GM12892 (cell line): ENCODE measurements at places on chromosomes 6 and 20.

- peak; percentile 61 for DNase-seq
These were observed 20.9 kb upstream of the GATA5 start for GRCh38 chr20:62496568-62497218.

DNA sequence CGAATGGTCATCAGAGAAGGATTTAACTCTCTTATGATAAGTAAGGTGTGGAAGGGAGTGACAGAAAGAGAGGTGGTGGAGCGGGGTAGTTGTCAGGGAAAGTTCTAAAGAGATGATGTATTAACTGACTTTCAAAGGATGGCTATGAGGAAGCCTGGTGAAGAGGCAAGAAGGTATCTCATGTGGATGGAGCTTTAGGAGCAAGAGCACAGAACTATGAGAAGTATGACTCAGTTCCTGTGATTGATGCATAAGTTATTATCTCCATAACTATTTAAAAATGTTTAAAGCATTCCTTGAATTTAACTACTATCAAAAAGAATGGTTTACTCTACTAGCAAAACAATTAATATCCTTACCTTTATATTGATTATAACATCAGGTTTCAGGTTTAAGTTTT lies 28.8 kb downstream of the AK9 start:
- no peak for DNase-seq

DNA sequence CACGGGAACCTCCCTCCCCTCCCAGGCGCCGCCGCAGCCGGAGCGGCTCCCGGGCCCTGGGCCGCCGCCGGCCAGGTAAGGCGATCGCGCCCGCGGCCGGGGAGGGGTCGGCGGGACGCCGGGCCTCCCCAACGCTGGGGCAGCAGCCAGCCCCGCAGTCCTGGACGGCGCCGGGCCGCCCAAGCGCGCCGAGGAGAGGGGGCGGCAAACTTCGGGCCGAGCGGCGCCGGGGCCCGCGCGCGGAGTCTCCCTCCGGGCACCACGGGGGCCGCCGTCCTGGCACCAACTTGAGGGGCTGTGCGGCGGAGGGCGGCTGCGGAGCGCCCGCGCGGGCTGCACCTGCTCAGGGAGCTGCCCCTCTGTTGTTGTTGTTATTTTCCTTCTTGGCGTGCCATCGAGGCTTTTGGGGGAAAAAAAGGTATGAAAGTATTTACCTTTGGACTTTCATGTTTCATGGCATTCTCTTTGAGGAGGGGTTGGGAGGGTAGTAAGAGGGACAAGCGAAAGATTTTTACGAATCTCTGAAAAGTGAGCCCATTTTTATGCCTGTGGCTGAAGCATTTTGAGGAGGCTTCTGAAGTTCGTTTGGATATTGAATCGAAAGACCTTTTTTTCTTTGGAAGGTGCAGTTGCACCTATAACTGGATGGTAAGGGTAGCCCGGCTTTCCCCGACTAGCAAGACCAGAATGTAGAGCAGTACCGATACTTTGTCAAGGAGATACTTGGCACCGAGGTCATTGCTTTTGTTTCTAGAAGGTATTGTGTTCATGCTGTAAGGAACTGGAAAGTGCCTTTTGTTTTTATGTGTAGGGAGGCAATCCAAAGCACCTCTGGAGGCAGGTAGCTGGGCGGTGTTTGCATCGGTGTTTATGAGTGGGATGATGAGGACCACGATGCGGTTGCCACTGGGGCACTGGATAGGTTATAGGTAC lies at the start of gene RNF182:
Gene RNF182, plus strand, starts transcription at position 4 of the 933 bp plus-strand sequence. CDS start 52,168 bp downstream, outside the sequence.
- DNase-seq, result peak; percentile 65

GRCh38 chr6:93817937-93818336 lies 398.6 kb upstream of the EPHA7 start:
- DNase-seq, result no peak

- DNase-seq, result peak; percentile 41
These were observed 46.0 kb upstream of the PTPN1 start for GRCh38 chr20:50464026-50464724.

DNA sequence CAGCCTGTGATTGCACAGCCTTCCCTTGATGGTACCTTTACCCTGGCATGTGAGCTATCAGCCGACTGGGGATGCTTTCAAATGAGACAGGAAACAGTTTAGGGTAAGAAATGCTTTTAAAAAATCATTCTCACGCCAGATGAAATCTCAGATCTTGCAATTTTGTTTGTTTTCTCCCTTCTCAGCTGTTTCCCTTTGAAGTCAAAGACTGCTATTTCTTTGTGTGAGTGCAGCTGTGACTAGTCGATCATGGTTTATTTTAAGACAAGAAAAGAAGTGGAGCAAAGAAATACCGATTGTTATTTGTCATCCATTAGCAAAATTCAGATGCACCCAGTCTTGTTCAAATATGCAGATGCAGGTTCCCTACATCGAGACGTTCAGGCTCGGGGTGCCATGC lies 489.7 kb downstream of the QKI start:
- DNase-seq, result no peak

- DNase-seq, result no peak
These were observed 4.4 kb downstream of the MOCS1 start for GRCh38 chr6:39929733-39930461.

- no peak for DNase-seq
These were observed 280.4 kb downstream of the ALDH8A1 start for GRCh38 chr6:134669485-134669884.

DNA sequence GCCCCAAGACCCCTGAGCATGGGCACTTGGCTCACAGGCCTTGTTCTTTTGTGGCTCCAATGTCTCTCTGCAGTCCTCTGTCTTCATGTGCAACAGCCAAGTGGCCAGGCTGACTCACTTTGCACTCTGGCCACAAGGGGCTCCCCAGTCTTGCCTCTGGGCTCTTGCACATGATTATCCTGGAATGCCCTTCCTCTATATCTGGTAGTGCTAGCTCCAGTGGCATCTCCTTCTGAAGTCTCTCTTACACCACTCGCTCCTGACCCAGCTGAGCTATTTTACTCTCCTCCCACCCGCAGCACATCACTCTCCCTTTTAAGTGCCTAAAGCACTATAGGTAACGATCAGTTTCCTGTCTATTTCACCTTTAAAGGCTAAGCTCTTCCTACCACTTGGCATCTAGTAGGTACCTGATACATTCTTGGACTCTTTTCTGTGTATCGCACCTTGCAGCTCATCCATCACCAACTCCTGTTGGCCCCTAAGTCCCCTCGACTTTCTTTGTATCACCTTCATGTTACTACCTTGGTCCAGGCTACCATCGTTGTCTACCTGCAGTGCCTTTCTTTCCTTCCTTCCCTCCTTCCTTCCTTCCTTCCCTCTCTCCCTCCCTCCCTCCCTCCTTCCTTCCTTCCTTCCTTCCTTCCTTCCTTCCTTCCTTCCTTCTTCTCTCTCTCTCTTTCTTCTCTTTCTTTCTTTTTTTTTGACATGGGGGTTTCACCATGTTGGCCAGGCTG lies 211.9 kb upstream of the RNF24 start:
- no peak for DNase-seq

GRCh38 chr20:51541189-51542032 lies 1.1 kb downstream of the NFATC2 start:
- DNase-seq, result no peak

- DNase-seq, result no peak
These were observed 145.7 kb upstream of the MAN1A1 start for GRCh38 chr6:119495230-119495683.

- DNase-seq, result peak; percentile 2
These were observed 100.8 kb downstream of the MOXD1 start for GRCh38 chr6:132300323-132300949.

GRCh38 chr6:44642870-44643522 lies 255.5 kb downstream of the CDC5L start:
- no peak for DNase-seq

- no peak for DNase-seq
These were observed 5.6 kb upstream of the GJB7 start for GRCh38 chr6:87334683-87335082.

DNA sequence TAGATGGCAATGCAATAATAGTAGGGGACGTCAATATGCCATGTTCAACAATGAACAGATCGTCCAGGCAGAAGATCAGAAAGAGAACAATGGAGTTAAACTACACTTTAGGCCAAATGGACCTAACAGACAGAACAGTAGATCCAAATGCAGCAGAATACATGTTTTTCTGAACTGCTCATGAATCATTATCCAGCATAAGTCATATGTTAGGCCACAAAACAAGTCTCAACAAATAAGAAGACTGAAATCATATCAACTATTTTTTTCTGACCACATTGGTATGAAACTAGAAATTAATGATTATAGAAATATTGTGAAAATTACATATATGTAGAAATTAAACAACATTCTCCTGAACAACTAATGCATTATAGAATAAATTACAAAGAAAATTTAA lies 10.2 kb upstream of the DEFB125 start:
- DNase-seq, result no peak

DNA sequence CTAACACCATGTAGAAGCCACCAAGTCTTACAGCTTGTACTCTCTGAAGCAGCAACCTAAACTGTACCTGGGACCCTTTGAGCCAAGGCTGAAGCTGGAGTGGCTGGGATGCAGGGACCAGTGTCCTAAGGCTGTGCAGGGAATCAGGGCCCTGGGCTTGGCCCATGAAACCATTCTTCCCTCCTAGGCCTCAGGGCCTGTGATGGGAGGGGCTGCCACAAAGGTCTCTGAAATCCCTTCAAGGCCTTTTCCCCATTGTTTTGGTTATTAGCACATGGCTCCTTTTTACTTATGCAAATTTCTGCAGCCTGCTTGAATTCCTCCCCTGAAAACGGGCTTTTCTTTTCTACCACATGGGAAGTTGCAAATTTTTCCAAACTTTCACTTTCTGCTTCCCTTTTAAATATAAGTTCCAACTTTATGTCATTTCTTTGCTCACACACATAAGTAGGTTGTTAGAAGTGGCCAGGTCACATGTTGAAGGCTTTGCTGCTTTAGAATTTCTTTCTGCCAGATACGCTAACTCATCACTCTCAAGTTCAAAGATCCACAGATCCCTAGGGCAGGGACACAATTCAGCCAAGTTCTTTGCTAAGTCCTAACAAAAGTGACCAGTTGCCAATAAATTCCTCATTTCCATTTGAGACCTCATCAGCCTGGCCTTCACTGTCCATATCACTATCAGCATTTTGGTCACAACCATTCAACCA lies 28.2 kb upstream of the ATXN1 start:
- no peak for DNase-seq

DNA sequence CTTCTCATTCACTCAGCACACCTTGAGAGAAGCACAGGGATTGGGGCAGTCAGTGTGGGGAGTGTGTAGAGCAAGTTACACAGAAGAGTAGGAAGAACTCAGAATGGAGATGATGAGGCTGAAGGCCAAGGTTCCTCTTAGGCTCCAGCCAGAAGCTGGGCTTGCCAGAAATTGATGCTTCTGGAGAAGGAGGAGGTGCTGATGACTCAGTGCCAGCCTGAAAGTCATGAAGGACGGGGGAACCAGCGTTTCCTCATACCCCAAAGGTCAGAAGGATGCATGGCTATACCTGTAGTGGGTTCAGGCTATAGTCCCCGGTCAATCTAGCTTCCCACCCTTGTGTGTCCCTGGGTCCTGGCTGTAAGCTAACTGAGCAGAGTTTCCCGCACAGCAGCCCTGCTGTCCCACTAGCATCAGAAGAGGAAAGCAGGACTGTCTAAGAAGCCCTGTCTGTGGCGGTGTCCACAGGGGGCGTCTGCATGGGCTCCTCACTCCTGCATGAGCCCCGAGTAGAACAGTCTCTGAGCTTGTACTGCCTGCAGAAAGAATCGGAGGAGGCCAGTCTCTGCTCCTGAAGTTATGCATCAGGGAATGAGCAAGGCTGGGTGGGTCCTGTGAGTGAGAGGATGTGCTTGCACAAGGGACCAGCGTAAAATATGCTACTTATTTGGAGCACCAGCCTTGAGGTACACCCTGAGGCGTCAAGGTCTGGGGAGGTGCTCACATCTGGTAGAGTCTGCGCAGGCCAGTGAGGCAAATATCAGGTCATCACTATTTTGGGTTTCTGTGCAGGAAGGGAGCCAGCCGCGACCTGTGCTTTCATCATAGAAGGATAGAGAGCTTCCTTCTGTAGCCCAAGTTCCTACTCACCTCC lies 148.5 kb downstream of the MRPL14 start:
- no peak for DNase-seq

GRCh38 chr6:118335325-118335816 lies 212.7 kb upstream of the PLN start:
- DNase-seq, result no peak

GRCh38 chr6:131923356-131923755 lies 27.8 kb downstream of the CCN2 start:
- DNase-seq, result no peak

- no peak for DNase-seq
These were observed 6.6 kb downstream of the HTR1B start for GRCh38 chr6:77456531-77457248.

- DNase-seq, result no peak
These were observed 42.7 kb downstream of the IRAK1BP1 start for GRCh38 chr6:78910010-78910409.

- peak; percentile 13 for DNase-seq
These were observed 594 bp downstream of the ARFGEF3 start for GRCh38 chr6:138162111-138162954.

GRCh38 chr6:16063580-16063979 lies 65.3 kb upstream of the MYLIP start:
- no peak for DNase-seq

GRCh38 chr6:122903266-122903915 lies 92.6 kb upstream of the CLVS2 start:
- no peak for DNase-seq

- no peak for DNase-seq
These were observed 111.8 kb downstream of the PERP start for GRCh38 chr6:137995371-137995770.

GRCh38 chr6:53532942-53533341 lies 12.0 kb downstream of the GCLC start:
- no peak for DNase-seq

GRCh38 chr6:20220359-20220758 lies 8.1 kb upstream of the MBOAT1 start:
- no peak for DNase-seq

DNA sequence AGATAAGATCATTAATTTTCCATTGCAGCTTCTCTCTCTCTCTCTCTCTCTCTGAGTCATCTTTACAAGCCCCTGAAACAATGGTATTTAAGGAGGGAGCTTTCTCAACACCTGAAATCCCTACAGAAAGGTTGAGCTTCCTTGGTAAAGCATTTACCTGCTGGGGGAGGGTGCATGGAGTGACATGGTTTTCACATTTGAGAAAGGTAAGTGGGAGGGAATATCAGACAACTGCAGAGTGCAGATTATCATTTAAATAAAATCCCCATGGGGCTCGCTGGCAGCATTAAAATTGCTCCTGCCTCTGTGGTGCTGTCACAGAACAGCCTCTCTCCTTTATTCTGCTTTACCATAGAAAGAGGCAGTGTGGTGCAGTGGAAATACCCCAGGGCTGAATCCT lies 10.3 kb upstream of the PDYN start:
- DNase-seq, result no peak

- no peak for DNase-seq
These were observed 405.5 kb downstream of the CDH26 start for GRCh38 chr20:60363698-60364097.

GRCh38 chr20:48601798-48602197 lies 226.0 kb downstream of the PREX1 start:
- DNase-seq, result no peak

DNA sequence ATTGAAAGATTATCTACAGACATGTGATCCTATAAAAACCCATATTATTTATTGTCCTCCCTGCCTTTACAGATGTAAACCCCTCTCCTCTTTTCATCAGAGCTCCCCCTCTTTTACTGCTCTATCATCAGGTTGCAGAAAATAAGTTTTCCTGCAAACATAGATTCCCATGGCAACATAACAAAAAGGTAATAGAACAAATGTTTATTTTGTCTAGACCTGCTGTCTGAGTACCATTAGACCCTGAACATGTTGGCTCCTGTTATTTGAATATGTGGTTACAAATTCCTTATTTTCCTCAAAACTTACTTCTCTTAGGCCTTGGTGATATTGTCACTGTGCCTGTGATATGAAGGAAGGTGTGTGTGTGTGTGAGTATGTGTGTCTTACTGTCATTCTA lies 11.5 kb downstream of the MAPK14 start:
- no peak for DNase-seq
